ENCODE measurements at places on chromosomes 11 and 22. TPM values are rescaled to one million over a fixed set of nuclear protein-coding genes. Genes with fewer than 3 reads are reported as not detected.

Gene SLC22A12
- total RNA-seq, result not detected

Gene CNTN5
- total RNA-seq, result not detected

GRCh38 chr11:44780940-44781631, 54.3 kb downstream of the TSPAN18 start:
- H3K4me1 ChIP-seq, result peaks cover 8% of the 10 kb centered on the region
- no peaks in the 10 kb centered on the region for H3K36me3 ChIP-seq
- no peak for DNase-seq
- H3K27me3 ChIP-seq, result no peaks in the 10 kb centered on the region

GRCh38 chr11:132942611-132943356, 589.5 kb downstream of the OPCML start:
- DNase-seq, result no peak
- no peaks in the 10 kb centered on the region for H3K27me3 ChIP-seq
- no peaks in the 10 kb centered on the region for H3K36me3 ChIP-seq
- no peaks in the 10 kb centered on the region for H3K4me1 ChIP-seq

DNA sequence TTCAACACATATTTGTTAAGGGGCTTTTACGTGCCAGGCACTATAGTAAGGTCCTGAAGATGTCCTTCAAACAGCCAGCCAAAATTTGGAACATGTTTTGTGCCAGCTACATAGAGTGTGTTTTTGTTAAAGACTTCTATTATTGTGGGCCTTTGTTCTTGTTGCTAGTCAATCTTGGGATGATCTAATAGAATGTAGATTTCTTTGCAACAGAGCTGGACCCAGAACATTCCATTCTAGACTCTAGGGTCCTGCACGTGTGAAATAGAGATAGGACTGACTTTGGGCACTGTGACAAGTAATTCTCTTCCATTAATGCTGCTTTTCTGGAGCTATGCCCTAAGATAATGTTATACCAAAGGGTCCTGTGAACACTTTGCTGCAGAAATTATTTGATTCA, 16.9 kb upstream of the IPO7 start:
- peaks cover 2% of the 10 kb centered on the region for H3K4me1 ChIP-seq
- no peak for DNase-seq
- H3K27me3 ChIP-seq, result no peaks in the 10 kb centered on the region

DNA sequence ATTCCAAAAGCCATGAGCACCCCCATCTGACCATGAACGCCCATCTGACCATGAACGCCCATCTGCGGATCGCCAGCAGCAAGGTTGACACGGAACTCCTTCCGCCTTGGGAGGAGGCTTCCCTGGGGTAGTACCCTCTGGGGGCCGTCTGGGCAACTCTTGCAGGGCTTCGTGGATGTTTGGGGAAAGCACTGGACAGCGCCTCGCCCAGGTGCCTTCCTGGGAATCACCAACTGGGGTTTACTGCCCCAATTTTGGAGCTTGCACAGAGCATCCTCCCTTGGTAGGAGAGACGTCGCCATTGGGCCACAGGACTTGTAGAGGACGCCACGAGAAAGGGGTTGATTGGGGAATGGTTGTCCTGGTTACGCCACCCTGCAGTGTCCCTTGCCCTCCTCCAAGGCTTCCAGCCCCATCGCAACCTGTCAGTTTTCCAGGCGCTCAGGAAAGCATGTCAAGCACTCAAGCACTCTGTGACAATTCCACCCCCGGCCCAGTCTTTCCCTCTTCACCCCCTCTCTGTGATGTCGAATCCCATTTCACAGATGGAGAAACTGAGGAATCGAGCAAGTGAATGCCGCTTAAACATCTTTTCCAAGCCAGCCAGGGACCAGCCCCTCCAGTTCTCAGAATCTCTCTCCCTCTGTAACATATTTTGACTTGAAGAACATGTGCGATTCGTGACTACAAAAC, 914 bp upstream of the PRDM11 start:
- H3K27me3 ChIP-seq, result no peaks in the 10 kb centered on the region
- H3K36me3 ChIP-seq, result no peaks in the 10 kb centered on the region
- no peak for DNase-seq
- H3K27ac ChIP-seq, result no peak overlapping the region

Measured in naive thymus-derived CD4-positive, alpha-beta T cell (primary cell).